ENCODE measurements at places on chromosomes 16 and 17.
A peak's percentile ranks its signal among the peaks of the same experiment; 100 is the strongest.

DNA sequence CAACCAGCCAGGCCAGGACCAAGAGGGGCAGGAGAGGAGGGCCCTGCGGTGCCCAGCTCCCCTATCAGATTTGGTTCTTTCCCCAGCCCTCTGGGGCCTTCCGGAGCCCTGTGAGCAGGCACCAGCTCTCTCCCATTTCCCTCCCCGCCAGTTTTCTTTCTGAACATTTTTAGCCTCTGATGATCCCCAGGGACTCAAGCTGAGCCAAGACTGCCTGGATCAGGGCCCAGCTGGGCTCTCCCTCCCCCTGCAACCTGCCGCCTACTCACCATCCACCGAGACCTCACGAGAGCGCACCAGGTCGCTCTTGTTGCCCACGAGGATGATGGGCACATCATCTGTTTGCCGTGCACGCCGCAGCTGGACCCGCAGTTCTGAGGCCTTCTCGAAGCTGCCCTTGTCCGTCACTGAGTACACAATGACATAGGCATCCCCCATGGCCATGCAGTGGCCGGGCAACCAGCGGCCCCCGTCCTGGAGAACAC lies 2.0 kb downstream of the RRAD start:
- no peak for DNase-seq

DNA sequence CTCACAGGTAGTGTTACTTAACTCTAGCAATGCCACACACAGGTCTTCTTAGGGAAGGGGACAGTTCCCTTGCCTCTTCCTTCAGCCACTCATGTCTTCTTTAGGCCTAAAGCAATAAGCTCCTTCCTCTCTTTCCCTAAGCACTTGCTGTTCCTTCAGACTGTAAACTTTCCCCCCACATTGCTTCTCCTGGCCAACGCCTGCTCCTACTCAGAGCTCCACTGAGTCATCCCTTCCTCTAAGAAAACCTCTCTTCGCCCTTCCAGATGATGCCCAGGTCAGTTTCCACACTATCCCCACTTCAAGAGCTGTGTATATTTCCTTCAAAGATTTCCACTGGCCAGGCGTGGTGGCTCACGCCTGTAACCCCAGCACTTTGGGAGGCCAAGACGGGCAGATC lies 12.5 kb upstream of the EPOP start:
- DNase-seq = no peak

GRCh38 chr16:81478876-81479511 lies 34.4 kb downstream of the CMIP start:
- DNase-seq = no peak

- DNase-seq = no peak
Observed at GRCh38 chr16:65961476-65962143, 404.9 kb upstream of the CDH5 start.

DNA sequence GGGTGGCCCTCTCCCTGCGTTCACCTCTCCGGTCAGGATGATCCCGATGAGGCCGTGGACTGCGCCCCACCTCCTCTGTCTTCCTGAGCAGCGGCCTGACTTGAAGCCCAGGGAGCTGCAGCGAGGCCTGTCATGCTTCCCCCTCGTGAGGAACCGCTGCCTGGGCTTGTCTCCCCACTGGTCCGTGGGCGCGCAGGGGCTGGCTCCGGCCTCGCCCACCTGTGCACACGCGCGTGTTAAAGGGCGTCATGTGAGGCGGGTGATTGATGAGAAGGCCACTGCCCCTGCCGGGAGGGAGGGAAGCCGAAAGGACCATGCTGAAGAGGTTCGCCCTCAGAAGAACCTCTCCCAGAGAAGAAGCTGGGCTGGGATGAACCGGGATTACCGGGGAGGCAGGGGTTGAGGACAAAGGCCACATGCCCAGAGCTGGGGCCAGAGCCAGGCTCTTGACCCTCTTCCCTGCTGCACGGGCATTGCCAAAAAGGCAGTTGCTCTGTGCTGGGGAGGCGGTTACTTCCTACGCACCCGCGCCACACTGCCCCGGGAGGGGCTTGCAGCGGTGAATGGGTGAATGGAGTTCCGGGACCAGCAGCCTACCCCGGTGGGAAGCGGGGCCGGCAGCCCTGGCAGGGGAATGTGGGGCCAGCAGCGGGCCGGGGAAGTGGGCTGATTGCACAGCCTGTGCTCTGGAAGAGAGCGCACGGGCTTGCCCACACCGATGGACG lies 85.9 kb upstream of the GSE1 start:
- DNase-seq = no peak

GRCh38 chr16:77171745-77172635 lies 19.0 kb upstream of the MON1B start:
- no peak for DNase-seq

DNA sequence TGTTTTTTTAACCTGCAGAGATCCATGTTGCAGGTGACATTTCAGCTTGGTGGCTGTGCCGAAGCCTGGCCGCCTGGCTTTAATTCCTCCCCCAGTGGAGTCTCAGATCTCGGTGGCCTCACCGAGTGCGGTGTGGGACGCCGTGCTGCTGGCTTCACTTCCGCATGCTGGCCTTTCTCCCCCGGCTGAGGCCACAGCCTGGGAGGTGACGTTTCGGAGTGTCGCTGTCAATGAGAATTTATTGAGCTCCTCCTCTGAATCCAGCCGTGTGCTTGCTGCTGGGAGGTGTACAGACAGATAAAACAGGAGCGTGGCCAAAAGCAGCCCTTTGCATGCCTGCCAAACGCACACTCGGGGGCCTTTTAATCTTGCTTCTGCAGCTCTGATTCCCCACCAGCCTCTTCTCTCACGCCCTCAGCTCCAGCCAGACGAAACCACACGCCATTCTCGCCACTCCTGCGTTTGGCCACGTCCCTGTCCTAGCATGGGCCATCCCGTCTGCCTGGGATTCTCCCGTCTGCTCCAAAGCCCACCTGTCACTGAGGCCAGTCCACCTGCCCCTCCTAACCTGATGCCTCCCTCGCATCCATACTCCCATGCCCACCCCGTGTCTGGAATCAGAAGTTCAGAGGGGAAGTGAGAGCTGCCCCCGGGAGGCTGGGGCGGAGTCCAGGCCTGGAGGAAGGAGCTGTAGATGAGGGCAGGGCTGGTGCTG lies 3.6 kb downstream of the GSE1 start:
- no peak for DNase-seq

GRCh38 chr17:7553356-7553755 lies 4.5 kb downstream of the TNFSF12 start:
- DNase-seq = no peak

DNA sequence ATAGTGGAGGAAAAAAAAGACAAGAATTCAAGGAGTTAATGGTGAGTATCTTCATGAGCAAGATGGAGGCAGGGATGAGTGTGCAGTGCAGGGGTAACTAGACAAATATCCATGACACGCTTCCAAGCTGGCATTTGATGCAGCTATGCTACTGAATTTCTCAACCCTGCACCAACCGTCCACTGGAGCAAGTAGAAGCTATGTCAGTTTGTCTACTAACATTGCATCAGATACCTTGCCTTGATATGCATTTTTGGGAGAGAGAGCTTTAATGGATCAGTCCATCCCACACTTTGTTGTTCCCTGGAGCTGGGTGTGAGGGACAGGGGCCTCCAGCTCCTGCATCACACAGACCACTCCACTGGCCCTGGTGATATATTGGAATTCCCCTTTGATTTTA lies 16.4 kb downstream of the CCL11 start:
- no peak for DNase-seq

- DNase-seq = no peak
Observed at GRCh38 chr16:58499615-58500351, at the start of gene NDRG4. Gene NDRG4, plus strand, starts transcription at chr16:58500143. Its CDS starts 106 bp downstream, at chr16:58500249.

GRCh38 chr17:80720610-80721577 lies 176.3 kb downstream of the RPTOR start:
- peak; percentile 61 for DNase-seq

DNA sequence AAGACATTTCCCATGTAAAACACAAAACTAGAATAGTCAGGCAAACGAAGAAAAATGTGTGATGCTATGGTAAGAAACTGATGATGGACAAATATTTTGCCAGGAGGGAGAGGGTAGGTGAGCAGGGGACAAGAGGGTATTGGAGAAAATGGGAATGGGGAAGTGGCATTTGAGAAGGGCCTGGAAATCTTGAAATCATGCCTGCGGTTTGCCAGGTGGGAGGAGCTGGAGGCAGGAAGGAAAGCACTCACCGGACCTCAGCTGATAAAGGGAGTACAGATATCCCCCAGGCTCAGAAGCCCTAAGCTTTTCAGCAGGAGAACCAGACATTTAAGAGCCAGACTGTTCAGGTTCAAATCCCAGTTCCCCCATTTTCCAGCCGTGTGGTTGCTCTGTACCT lies 103.6 kb downstream of the GSG1L start:
- no peak for DNase-seq

DNA sequence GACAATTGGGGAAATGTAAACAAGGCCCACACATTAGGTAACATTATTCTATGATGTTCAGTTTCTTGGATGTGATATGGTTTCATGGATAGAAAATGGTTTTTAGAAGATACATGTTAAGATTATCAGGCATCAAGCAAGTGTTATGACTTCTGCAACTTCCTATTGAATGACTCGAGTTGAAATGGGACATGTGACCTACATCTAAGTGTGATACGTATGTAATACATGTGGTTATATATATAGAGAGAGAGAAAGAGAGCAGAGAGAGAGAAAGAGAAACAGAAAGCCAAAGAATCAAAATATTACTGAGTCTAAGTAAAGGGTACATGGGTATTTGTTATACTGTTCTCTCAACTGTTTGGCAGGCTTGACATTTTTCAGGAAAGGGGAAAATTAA lies 1.7 kb downstream of the TMEM170A start:
- DNase-seq = no peak

- DNase-seq = no peak
Observed at GRCh38 chr16:78284957-78285434, 185.5 kb downstream of the WWOX start.

DNA sequence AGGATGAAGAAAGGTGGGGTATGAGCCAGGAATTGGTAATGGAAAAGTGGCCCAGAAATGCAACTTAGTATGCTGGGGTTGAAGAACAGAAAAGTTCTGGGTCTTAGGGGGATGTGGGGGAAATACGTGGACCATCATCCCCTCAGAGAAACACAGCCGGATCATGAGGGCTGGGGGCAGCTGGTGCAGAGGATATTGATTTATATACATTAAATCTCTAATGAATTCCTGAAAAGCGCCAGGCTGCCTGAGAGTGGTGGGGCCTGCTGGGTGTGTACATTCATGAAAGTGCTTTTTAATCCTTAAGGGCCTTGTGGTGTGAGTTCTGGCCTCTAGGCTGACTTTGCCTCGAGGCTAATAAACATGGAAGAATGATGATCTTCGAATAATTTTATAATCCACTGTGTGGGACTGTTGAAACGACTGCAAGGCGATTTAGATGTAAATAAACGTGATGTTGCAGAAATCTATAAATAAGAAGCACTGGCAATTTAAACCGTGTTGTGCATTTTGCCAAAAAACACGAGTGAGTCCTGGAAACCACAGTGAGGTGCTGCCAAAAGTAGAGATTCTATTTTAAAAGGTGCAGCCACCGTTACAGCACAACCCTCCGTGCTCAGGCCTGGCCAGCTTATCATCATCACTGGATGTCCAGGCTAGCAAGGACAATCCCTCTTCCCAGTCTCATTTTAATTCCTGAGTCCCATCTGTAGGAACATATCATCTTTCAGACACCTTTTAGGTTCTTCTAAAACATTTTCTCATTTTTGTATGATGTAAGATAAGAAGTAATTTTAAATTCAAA lies 32.1 kb downstream of the PRKAR1A start:
- no peak for DNase-seq

DNA sequence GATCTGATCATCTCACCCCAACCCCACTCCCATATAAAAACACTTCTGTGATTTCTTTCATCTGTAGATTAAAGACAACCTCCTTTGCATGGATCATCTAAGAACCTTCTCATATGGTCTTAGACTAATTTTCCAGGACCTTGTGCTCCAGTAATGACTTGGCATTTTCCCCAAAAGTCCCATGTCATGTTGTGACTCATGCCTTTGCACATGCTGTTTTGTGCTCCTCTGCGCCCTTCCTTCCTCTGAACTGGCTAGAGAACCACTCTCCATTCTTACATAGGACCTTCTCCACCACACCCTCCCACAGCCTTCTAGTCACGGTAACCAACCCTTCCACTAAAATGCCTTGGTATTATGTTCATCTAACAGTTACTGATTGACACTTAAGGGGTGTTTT lies 99.5 kb upstream of the AXIN2 start:
- DNase-seq = no peak

GRCh38 chr17:78128551-78129350 lies at the start of gene TMC6:
Gene TMC6, minus strand, starts transcription at chr17:78128755. Its CDS starts 1,923 bp downstream, at chr17:78126832.
- DNase-seq = peak; percentile 83

- no peak for DNase-seq
Observed at GRCh38 chr16:31513126-31513525, 4.9 kb upstream of the RUSF1 start.

- DNase-seq = no peak
Observed at GRCh38 chr16:52372313-52372712, 174.6 kb downstream of the TOX3 start.

DNA sequence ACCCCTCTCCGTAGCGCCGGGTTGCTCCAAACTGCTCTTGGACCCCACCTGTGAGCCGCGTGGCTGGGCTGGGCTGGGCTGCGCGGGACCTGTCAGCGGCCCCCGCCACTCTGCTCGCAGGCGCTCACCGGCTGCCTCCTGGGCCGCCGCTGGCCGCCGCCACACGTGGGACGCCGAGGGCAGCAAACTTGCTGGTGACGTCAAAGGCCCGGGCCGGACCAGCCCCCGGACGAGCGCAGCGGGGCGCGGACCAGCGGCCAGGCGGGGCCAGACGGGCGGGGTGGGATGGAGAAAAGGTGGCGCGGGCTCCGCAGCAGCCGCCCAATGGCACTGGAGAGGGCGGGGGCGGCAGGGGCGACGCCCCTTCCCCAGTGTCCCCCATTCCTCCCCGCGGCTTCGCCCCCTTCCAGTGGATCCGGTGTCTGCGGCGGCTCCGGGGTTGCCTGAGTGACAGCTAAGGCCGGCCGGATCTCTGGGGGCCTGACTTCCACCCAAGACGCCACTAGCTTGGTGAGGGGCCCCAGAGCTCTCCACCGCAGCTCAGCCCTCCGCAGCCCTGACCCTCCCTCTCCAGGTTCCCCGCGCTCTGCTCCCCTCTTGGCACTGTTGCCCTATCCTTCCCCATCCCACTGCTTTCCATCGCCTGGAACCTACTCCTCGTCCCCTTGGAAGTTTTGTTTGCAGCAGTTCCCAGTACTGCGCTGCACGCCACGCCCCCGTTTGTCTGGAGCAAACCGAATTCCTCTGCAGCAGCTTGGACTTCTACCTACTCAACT lies at the start of gene HS3ST3A1:
Gene HS3ST3A1, minus strand, starts transcription at position 154 of the 776 bp plus-strand sequence. CDS start 800 bp downstream, outside the sequence.
- no peak for DNase-seq

DNA sequence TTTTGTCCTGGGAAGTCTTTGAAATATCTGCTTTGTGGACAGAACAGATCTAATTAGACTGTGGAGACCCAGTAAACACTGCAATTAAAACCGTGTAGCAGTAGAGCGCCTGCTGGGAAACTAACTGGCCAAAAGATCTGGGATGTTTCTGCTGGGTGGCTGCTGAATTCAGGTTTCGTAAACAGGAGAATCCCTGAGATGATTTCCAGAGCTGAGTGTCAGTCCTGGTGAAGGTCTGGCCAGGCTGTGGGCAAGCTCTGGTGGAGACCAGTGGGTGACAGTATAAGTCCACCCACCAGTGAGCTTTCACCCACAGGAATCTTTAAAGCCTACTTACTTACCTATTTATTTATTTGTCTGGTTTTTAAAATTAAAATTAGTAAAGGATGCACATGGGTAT lies 257.2 kb downstream of the IRF8 start:
- DNase-seq = no peak

Data from CD4-positive, alpha-beta T cell (primary cell).